AG08396 (cell line): ENCODE measurements at places on chromosomes 5 and 9.

- DNase-seq = peak; percentile 38
Observed at GRCh38 chr9:110767559-110768063, 99.0 kb downstream of the MUSK start.

- no peak for DNase-seq
Observed at GRCh38 chr5:158570502-158570901, 529.2 kb downstream of the EBF1 start.

DNA sequence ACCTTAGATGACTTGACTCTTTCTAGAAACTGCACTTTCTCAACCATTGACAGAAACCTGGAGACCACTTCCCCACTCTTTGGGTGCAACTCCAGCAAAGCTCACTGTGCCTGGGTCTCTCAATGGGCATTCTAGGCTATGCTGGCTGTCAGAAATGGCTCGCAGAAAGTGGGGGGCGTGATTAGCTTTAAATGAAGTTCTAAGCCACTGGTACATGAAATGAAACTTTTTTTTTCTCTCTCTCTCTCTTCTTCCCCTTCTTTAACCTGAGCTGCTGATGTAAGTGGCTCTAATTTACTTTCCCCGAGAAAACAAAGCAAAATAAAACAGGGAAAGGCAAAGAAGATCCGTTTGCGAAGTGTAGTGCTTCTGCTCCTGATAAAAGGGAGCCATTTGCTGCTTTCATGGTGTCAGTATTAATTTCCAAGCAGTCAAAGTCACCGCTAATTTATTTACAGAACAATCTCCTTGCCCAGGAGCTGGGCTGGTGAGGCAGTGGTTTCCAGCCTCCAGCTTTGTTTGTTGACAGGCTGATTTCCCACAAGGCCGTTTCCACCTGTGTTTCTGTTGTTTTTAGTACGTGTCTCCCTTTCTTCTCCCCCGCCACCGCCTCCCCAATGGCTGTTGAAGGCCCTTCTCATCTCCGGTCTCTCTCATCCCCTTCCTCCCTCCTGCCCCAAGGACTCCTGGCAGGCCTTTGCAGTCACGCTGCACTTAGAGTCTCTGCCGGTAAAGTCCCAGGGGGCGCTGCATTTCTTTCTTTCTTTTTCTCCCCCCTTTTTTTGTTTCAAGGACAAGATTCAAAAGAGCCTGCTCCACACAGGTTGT, 422.9 kb downstream of the EBF1 start:
- no peak for DNase-seq

GRCh38 chr9:78396087-78396486, 99.2 kb downstream of the PSAT1 start:
- DNase-seq = no peak

DNA sequence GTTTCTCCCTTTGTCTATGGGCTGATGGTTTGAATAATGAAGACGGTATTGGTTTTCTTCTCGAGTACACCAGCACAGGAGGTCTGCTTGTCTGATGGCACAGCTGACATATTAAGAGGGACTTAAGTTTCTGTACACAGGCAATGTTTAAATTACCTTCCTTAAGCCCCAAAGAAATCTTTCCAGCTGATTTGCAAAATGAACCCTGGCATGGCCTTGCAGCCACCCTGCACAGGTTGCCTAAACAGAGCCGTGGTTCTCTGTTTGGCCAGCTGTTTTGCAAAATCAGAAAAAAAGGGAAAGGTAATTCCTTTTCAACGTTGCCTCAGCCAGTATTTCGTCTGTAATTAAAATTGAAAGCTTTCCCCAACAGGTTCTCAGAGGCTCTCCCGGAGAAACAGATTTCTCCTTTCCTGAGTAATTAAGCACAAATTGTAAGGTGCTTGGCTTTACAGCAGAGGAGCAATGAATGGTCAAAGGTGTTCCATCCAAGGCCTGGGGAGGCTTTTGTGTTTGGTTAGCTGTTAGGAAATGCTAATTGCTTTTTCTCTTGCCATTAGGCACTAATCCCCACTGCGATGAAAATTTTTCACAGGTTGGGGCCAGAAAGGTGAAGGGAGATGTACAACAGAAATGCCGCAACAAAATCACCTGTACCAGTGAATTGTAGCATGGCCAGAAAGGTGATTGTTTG, 138.9 kb downstream of the RASEF start:
- no peak for DNase-seq

DNA sequence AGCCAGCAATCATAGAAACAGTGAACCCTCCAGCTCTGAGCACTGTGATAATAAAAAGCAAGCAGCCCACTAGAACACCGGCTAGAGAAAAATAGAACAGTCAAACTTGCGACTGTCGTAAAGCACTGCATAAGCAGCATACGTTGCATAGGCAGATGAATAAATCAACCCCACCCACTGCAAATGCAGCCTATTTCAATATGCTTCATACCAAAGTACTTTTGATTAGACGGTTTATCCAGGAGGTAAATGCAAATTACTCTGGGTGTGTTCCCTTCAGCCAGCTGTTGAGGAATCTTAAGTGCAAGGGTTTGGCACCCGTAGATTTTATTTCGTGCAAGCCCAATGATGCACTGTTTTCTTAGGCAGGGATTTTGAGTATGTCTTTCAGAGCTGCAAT, 32.1 kb upstream of the ANKRD18A start:
- no peak for DNase-seq

DNA sequence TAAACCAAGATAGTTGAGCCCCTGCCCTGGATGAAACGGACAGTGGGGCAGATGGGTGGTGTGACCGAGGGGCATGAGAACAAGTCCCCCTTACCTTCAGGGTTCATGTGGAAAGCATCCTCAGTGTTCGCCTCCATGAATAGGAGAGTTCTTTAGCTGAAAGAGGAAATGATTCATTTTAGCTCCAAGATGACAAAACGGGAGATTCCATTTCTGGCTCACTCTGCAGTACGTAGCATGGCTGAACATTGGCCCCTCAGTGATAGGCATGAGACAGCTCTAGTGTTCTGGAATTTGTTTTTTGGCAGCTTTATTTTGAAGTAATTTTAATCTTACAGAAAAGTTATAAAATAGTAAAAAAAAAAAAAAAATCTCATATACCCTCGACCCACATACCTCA, 70.2 kb upstream of the AGXT2 start:
- DNase-seq = no peak

DNA sequence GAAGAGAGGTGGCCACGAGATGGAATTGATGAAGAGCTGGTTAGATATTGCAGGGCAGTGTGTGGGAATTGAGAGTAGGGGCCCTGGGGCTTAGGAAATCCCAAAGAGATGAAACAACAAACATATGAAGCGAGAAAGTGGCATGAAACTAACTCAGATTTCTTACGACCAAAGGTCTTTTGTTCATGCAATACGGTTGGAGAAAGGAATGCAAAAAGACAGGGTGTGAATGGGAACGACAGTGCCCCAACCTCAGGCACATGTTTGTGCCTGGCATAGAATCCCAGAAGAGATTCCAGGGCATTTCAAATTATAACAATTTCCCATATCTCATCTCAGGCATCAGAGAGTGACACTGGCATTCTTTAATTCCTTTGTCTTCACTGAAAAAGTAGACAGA, 199.2 kb downstream of the ACTL7B start:
- no peak for DNase-seq

- no peak for DNase-seq
Observed at GRCh38 chr5:85893996-85894395, 723.7 kb upstream of the COX7C start.

GRCh38 chr5:179171816-179172745, 111.9 kb downstream of the ZNF354C start:
- DNase-seq = no peak

- DNase-seq = peak; percentile 55
Observed at GRCh38 chr5:98927242-98927988, 1.4 kb downstream of the CHD1 start.

DNA sequence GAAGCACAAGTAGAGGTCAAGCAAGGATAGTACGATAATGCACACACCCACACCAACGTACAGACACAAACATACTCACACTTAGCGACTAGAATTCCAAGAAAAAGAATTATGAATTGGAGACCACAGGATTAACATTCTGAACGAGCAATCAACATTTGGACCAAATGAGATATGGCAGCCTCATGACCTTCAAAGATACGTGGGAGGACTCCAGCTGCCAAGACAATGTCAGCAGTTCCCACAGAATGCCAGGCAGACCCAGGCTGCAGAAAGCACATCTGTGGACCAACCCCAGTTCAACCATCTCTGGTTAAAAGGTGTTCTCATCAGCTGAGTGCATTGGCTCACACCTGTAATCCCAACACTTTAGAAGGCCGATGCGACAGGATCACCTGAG, 187.6 kb upstream of the GRAMD2B start:
- no peak for DNase-seq

- peak; percentile 26 for DNase-seq
Observed at GRCh38 chr5:138303372-138303771, 28.2 kb downstream of the CDC25C start.

- DNase-seq = no peak
Observed at GRCh38 chr5:89187883-89188465, 305.0 kb upstream of the MEF2C start.

DNA sequence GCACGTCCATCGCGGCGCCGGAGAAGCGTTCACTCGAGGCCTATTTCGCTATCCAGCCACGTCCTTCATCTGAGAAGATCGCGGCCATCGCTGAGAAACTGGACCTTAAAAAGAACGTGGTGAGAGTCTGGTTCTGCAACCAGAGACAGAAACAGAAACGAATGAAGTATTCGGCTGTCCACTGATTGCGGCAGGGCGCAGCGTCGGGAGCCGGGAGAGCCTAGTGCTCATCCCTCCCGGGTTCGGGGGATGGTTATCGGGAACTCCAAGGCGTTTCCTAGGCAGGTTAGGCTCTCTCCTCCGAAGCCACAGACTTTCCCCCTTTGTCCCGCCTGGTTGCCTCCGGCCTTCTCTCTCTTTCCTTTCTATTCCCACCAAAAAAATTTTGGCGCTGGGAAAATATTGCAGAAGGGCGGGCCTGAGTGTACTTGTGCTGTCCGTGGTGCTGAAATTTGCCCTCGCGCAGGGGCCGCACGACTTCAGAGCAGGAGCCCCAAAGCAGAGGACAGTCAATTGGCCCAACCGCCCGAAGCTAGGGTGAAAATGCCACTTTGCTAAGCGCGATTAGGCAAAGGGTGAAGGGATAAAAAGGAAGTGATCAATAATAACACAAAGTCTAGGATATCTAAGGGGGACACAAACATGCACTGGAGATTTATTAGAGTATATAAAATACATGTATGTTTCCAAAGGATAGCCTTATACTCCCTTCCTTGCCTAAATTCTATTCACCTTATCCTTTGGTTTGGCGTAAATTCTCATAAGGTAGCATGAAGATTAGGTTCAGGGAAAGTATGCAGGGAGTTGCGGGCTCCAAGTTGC, 1.8 kb downstream of the POU4F3 start:
- DNase-seq = peak; percentile 81
